T-helper 1 cell treated with Interleukin-12 subunit alpha and Interleukin-12 subunit beta and Interleukin-4 antibody, amounts not matched to agents 30 ng/mL and 1 ng/mL, for 36 hours (primary cell): ENCODE measurements at places on chromosomes 7 and 10. TPM values are rescaled to one million over a fixed set of nuclear protein-coding genes. Genes with fewer than 3 reads are reported as not detected.

NCOA4 gene
- 124 TPM in 2 replicates for total RNA-seq

IL2RA gene
- 459 and 464 TPM in 2 replicates for total RNA-seq

CPA4 gene
- total RNA-seq, result not detected in 2 replicates

TMEM120A gene
- total RNA-seq, result 35.9 and 44.0 TPM in 2 replicates

ABCC2 gene
- 1.9 and 2.2 TPM in 2 replicates for total RNA-seq

CACNB2 gene
- 0.05 TPM in 1 of 2 replicates, not detected in the other for total RNA-seq

HOGA1 gene
- total RNA-seq, result not detected in 2 replicates

MOGAT3 gene
- total RNA-seq, result not detected in 2 replicates

TSPAN33 gene
- total RNA-seq, result 4.9 and 7.0 TPM in 2 replicates

CFAP46 gene
- total RNA-seq, result not detected in 2 replicates

EIF5AL1 gene
- 0.12 and 0.27 TPM in 2 replicates for total RNA-seq

MRLN gene
- not detected in 2 replicates for total RNA-seq
